ENCODE measurements at places on chromosomes 11 and 22. TPM values are rescaled to one million over a fixed set of nuclear protein-coding genes. Genes with fewer than 3 reads are reported as not detected.

The LRRC32 gene
- total RNA-seq = 8.1 TPM

The PRR33 gene
- total RNA-seq = not detected

The RAG1 gene
- total RNA-seq = 0.45 TPM

The SLC22A9 gene
- total RNA-seq = not detected

The LINC01488 gene
- 0.05 TPM for total RNA-seq

The CHADL gene
- not detected for total RNA-seq

DNA sequence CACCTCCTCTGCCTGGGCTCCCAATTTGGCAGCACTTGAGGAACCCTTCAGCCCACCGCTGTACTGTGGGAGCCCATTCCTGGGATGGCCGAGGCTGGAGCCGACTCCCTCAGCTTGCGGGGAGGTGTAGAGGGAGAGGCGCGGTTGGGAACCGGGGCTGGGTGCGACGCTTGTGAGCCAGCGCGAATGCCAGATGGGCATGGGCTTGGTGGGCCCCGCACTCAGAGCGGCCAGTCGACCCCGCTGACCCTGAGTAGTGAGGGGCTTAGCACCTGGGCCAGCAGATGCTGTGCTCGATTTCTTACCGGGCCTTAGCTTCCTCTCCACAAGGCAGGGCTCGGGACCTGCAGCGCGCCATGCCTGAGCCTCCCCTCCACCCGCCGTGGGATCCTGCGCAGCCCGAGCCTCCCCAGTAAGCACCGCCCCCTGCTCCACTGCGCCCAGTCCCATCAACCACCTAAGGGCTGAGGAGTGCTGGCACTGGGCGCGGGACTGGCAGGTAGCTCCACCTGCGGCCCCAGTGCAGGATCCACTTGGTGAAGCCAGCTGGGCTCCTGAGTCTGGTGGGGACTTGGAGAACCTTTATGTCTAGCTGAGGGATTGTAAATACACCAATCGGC, 58.3 kb upstream of the DEFB108B start:
- no peak for DNase-seq

DNA sequence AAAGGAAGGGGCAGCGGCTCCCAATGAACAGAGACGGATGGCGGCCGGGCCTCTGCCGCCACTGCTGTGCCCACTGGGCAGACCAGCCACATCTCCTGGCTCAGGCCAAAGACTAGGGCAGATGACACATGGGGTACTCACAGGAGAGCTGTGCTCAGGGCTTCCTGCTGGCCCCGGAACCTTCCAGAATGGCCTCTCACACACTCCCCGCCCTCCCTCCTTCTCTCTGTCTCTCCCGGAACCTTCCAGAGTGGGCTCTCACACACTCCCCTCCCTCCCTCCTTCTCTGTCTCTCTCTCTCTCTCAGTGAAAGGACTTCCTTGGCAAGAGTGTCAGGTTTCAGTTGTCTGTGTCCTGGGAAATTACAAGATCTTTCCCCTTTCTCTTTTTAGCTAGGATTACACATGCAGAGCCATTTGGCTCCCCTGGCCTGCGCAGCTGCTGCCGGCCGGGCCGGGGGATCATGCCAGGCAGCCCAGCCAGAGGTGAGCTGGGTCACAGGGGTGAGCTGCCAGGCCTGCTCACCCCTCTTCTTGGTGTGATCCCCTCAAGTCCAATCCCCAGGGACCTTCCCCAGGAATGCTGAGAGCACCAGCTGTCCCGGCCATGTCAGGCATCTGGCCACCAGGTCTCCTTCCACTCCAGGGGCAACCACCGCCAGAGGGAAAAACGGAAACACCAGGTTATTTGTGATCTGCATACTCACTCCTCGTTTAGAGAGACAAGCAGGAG, 45.3 kb upstream of the ADA2 start:
- DNase-seq = no peak

- no peak for DNase-seq
Measured at GRCh38 chr22:17117890-17118289, 3.3 kb downstream of the TMEM121B start.

GRCh38 chr11:84243629-84244263, 957.6 kb upstream of the CCDC90B start:
- no peak for DNase-seq

- peak; percentile 4 for DNase-seq
Measured at GRCh38 chr11:94638902-94639373, 71.8 kb downstream of the PIWIL4 start.

- DNase-seq = no peak
Measured at GRCh38 chr22:50564289-50564688, 1.6 kb upstream of the SYCE3 start.

GRCh38 chr22:44185237-44186120, 4.8 kb downstream of the PARVG start:
- no peak for DNase-seq

DNA sequence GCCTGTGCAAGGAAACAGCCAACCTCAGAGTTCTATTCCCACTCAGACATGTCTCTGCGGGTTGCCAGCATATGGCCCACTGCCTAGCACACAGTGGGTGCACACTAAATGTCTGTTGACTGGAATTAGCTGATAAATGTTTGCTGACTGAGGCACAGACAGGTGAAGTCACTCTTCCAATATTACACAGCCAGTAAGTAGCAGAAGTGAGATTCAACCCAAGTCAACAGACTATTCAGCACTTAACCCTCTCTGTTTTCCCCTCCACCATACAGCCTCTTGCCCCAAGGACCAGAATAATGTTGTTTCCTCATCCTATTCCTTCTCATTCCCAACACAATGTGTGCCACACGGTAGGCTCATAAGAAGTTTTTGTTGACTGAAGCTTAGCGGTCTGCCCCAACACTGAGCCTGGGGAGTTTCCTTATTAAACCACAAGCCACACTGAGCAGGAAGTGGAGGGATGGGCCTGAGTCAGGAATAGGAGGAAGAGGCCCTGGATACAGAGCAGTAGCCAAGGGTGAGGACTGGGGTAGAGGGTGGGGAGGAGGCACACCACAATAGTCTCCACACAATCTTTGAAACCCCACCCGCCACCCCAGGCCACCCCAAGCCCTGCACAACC, 15.7 kb upstream of the IL10RA start:
- DNase-seq = no peak

GRCh38 chr11:88475991-88476418, 138.5 kb upstream of the CTSC start:
- DNase-seq = no peak

DNA sequence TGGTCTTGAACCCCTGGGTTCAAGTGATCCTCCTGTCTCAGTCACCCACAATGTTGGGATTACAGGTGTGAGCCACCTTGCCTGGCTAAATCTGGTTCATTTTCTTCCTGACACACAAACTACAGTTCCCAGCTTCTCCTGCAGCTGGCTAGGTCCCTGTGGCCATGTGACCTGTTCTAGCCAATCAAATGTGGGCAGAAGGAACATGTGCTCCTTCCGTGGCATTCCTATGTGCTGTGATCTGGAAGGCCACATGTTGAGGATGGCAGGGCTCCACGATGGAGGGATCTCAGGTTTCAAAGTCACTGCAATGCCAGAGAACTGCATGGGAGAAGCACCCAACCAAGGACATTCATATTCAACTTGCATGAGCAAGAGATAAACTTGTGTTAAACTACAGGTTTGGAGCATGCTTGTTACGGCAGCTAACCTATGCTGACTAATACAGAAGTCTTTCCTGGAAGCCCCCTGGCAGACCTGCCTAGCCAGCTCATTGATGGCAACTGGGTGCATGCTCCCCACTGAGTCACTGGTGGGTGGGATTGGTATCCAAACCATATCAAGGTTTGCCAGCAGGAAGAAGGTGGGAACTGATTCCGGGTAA, 86.0 kb downstream of the RPS6KA4 start:
- no peak for DNase-seq

- DNase-seq = no peak
Measured at GRCh38 chr22:28841111-28841510, 40.7 kb upstream of the XBP1 start.

DNA sequence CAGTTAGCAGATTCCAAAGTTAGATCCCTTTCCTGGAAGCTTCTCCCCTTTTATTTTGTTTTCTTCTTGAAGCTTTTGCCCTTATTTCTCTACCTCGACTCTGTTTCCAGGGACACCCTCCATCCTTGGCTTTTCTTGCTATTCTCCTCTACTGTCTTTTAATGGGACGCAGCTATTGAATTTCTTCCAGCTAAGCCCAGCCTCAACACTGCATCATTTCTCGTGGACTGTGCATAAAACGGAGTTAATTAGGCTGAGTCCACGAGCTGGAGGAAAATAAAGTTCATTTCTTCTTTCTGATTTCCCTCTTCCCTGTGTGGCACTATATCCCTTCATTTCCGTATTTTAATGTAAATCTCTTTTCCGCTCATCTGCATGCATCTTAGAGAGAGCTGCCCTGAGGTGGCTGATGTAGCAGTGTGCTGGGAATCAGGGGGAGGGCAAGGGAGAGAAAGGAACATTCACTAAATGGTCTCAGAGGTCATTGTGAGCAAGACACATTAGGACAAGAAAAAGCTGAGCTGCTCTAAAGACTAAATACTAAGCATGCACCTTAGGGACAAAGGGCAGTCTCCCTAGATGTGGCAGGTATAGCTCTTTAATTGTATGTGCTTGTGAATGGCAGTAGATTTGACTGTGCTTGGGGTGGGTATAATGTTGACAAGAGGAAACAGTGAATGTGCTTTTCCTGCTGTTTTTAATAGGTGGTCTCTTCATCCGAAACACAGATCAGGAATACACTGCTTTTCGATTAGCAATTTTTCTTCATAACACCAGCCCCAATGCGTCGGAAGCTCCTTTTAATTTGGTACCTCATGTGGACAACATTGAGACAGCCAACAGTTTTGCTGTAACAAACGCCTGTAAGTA, 1.9 kb downstream of the GRIA4 start:
- DNase-seq = no peak

DNA sequence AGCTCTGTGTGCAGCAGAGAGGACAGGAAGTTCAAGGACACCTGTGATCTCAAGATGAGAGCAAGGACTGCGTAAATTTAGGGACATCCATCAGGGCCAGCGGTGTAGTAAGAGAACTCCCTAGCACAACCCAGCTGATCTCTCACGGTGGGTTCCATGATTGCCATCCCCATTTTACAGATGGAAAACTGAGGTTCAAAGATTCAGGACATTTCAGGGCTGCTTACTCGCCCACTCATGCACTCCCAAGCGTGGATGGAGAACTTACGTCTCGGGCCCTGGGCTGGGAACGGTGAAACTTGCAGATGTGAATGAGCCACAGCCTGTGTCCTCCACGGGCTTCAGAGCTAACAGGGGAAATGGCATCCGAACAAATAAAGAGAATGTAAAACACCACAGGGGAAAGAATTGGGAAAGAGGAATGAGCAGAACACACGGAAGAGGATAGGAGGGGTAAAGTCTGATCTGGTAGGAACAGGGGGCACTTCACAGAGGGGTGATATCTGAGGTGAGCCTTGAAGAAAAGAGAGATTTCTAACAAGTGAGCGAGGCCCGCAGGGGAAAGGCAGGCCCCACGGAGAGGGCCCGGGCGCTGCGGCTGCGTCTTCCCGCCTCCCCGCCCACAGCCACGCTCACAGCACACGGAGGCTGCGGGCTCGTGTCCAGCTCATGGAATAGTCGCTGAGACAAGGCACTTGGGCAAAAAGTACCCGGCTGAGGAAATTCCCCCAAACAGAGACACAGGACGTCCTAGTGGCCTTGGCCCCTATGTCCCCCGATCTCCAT, 55.9 kb downstream of the RPUSD4 start:
- DNase-seq = no peak

DNA sequence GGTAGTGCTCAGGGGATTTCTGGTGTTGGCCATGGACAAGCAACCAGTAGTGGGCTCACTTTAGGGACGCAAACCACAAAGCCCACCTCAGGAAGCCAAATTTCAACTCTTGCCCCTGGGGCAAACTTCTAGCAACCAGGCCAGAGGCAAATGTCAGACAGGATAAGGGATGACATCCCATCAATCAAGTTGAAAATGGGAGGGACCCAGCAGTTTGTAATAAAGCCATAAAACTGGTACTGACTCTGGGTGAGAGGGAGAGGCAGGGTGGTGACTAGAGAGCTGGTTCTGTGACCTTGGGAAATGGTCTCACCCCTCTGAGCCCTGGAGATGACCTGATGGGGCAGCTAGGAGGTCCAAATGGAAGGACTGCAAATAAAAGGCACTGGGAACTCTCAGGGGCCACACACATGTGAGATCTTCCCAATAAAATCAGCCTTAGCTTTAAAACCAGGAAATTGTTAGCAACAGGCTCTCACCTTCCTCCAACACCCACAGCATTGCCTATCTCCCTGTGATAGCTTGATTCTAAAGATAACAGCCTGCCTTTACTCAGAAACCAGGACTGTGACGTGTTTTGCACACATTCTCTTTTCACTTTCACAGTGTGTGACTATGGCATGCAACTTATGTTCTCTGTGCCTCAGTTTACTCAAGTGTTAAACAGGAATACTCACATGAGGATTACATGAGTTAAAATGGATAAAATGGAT, 6.4 kb upstream of the TBC1D10A start:
- no peak for DNase-seq

DNA sequence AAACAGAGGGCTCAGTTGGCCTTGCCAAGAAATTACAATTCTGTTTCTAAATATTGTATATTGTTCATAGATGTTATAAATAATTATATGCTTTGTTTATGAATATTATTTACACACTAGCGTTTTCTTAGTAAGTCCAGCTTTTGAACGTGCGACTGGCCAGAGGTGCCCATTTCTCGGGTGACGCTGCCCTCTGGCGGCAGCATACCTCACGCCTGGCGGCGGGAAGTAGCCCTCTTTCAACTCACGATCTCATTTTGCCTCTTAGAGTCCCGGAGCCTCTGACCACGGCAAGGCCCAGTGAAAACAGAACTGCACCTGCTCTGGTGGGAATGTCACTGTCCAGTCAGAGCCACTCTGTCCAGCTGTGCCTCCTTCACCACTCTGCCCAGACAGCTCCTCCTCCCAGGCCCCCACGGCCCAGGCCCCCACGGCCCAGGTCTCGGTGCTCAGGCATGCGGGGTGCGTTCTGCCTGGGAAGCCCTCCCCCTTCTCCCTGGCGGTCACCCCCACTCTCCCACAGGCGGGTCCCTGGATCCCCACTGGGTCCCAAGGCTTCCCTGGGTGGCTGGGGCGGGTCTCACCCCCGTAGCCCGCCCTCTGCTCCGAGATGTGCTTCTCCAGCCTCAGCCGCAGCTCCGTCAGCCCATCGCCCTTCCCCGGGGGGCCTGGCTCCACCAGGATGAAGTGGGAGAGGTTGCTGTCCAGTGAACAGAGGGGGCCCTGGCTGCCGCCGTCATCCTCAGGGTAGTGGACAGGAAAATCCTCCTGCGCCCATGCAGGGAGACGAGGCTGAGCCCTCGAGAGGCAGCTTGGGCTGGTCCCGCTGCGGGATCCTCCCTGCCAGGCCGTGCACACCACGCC, 19.3 kb downstream of the TSSC4 start:
- peak; percentile 62 for DNase-seq

DNA sequence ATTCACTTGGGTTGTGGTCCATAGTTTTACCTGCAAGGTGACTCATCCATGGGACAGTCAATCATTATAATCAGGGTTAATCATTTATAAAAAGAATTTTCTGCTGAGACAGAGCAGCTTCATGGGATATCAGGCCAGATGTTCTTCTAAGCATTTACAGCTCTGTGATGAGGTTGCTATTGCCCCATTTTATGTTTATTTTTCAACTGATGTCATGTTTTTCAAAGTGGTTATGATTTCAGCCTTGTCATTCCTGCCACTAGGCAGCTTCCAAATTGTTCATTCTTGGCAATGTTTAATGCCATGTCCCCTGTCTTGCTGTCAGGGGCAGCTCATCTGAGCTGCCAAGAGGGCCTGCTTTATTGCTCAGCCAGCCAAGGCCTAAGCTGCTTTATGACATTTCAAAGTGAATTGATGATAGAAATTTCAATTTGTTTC, 35.9 kb upstream of the ZBED5 start:
- peak; percentile 50 for DNase-seq

- no peak for DNase-seq
Measured at GRCh38 chr11:66743271-66743968, 14.4 kb upstream of the SPTBN2 start.

- no peak for DNase-seq
Measured at GRCh38 chr11:131279654-131280384, 90.6 kb upstream of the NTM start.

GRCh38 chr11:113184498-113184897, 129.9 kb upstream of the TTC12 start:
- no peak for DNase-seq

Measured in SJSA1 (cell line).